ENCODE measurements at places on chromosomes 5 and 9. TPM values are rescaled to one million over a fixed set of nuclear protein-coding genes. Genes with fewer than 3 reads are reported as not detected.

AHRR gene
- total RNA-seq, result 4.9 TPM

MEF2C gene
- total RNA-seq, result not detected

DIPK1B gene
- 9.4 TPM for total RNA-seq

PRELID1 gene
- total RNA-seq, result 395 TPM

TAS2R1 gene
- total RNA-seq, result not detected

RGMB gene
- 8.1 TPM for total RNA-seq

SERF1A gene
- 2.0 TPM for total RNA-seq

RPL35 gene
- 3,262 TPM for total RNA-seq

SLC1A1 gene
- 1.3 TPM for total RNA-seq

SAP30L gene
- 38.7 TPM for total RNA-seq

FAM174A gene
- total RNA-seq, result 15.3 TPM

UNC13B gene
- 10.2 TPM for total RNA-seq

AMACR gene
- 14.0 TPM for total RNA-seq

ZNF782 gene
- total RNA-seq, result 1.4 TPM

MRPL50 gene
- total RNA-seq, result 13.7 TPM

FRMD3 gene
- total RNA-seq, result 4.9 TPM

ANP32B gene
- 306 TPM for total RNA-seq
